Renal cortical epithelial cell (primary cell): ENCODE measurements at places on chromosomes 13 and 19. TPM values are rescaled to one million over a fixed set of nuclear protein-coding genes. Genes with fewer than 3 reads are reported as not detected.
A peak's percentile ranks its signal among the peaks of the same experiment; 100 is the strongest.

CRLF1 gene
- 0.30 TPM in 1 of 2 replicates, not detected in the other for total RNA-seq

ADM5 gene
- total RNA-seq: 0.35 TPM in 2 replicates

DNA sequence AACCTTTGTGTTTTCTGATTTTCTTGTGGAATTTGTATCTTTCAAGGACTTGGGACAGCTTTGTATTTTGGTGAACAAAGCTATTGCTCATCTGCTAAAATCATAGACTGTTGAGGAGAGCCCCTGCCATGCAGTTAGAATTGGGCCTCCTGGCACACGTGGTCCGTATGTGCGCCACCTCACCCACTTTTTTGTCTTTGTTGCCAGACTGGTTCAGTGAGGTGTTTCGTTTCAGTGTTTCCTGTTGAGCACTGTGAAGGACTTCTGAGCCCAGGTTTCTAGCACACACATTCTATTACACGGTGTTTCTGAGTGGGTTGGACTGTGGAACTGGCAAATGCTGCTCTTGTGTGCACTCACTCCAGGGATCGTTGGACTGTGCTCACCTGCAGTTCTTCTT, 37.6 kb upstream of the RNF113B start:
- DNase-seq: peak; percentile 40

DNA sequence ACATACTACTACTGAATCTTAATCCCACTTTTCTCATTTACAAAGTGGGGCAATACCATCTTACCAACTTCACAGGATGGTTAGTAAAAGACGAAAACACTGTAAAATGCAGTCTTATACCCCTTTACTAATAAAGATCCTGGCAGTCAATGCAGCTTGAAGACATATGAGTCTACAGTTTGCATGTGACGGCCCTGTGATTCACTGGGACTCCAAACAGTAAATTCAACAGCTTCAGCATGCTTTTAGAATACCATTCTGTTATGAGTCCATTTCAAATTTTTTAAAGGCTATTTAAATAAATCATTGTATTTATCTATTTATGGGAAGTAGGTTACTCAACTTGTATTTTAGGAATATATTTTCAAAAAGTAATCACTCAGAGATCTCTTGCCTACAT, 629.1 kb downstream of the LIG4 start:
- DNase-seq: no peak

DNA sequence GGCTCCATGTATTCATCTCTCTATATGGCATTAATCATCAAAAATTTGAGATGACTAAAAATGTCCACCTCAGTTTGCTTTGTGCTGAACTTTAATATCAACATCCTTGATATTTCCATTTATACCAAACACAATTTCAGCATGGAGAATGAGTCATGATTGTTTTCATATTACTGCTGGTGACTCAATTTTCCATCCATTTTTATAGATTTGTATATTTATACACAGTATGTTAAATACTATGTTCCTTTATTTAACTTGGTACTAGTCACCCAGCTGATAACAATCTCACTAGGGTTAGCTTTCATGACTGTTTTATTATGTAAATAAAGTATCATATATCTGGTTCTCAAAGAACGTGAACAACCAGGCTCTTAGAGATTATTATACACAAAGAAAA, 1255.1 kb downstream of the SLITRK1 start:
- no peak for DNase-seq
